ENCODE measurements at places on chromosomes 6 and 20.

- DNase-seq: no peak
Observed at GRCh38 chr6:84597238-84597875, 167.0 kb downstream of the TBX18 start.

- DNase-seq: no peak
Observed at GRCh38 chr20:5074232-5074674, 45.5 kb downstream of the PCNA start.

GRCh38 chr6:136717716-136717990 lies 74.6 kb downstream of the MAP3K5 start:
- DNase-seq: no peak

DNA sequence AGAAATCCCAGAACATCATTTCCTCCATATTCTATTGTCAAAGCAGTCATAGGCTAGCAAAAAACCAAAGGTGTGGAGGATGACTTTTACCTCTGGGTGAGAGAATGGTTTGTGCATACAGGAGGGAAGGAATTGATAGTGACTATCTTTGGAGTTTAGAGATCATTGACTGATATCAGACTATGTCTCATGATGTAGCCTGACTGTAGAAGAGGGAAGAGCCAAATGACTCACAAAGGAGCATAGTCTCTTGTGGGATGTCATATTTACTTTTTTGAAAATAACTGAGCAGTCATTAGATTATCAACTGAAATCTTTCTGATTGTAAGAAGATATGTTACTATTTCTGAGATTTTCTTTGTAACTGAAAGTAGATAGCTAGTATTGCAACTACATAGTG lies 158.5 kb downstream of the FLRT3 start:
- DNase-seq: no peak

DNA sequence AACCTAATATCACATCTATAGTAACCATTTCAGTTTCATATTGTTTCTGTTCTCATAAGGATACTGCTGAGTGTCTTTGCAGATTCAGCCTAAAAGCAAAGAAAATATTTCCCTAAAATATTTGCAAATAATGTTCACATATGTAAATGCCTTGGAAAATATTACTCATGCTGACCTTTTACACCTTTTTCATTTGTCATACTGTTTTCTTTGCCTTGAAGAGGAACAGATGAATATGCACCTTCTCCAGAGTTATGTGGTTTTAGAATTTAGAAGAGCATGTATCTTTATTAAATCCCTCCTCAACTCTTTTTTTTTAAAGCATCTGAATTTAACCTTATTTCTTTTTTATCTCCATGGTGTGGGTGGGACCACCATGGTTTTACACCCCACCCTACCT lies 32.5 kb downstream of the NDUFAF5 start:
- DNase-seq: no peak

GRCh38 chr6:35754452-35755277 lies 17.8 kb downstream of the ARMC12 start:
- no peak for DNase-seq

DNA sequence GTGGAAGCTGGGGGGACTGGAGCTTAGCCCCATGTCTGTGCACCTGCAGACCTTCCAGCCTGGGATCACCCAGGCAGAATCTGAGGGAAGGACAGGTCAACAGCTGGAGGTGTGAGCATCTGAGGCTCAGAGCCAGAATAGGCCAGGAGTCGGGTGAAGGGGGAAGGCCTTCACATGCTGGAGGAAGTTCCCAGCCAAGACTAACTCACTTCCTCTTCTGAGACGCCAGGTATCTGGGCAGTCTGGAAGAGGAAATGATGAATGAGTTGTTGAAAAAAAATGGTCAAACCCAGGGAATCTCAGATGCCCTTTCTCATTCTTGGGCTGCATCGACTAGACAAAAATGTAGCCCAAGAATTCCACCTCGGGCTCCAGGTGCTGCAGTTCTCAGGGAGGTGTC lies 73.6 kb upstream of the TIAM2 start:
- no peak for DNase-seq

- DNase-seq: no peak
Observed at GRCh38 chr20:33622705-33623365, 39.3 kb upstream of the C20orf144 start.

- DNase-seq: no peak
Observed at GRCh38 chr20:9211016-9211760, 142.3 kb downstream of the PLCB4 start.
